Dermis blood vessel endothelial cell (primary cell): ENCODE measurements at places on chromosomes 5 and 9.

DNA sequence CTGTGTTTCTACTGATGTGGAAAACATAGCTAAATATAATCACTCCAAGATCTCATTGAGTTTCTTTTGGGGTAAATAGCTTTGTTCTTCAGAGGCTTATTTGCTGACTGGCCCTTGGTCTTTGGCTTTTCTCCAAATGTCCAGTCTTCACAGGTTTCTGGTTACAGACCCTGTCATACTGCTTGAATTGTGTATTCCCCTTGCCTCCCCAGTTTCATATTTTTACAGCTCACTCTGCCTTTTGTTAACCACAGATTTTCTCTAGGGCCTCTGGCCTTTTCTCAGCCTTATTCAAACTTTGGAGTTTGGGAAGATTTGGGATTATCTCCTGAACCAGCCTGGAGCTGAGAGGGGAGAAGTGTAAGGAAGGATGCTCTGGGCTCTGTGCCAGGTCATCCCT, 23.9 kb downstream of the ISOC1 start:
- no peak for DNase-seq

GRCh38 chr5:25754895-25755294, 1110.1 kb upstream of the CDH10 start:
- no peak for DNase-seq

- peak; percentile 31 for DNase-seq
Measured at GRCh38 chr5:144072518-144072927, 97.9 kb downstream of the YIPF5 start.

DNA sequence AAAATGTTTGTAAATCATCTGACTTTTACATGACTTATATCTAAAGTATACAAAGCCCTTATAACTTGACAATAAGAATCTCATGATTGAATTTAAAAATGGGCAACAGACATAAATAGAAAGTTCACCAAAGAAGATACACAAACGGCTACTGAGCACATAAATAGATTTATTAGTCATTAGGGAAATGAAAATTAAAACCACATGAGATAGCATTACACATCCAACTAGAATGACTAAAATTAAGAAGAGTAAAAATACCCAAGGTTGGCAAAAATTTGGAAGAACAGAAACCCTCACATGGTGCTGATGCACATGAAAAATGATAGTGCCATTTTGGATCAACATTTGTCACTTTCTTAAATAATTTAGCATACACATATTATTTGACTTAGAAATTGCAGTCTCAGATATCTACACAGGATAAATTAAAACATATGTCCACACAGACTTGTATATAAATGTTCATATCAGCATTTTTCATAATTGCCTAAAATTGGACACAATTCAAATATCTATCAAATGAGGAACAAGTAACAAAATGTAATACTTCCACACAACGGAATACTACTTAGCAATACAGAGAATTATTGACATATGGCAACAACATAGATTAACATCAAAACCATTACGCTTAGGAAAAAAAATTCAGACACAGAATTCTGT, 359.1 kb upstream of the DAB2 start:
- no peak for DNase-seq

DNA sequence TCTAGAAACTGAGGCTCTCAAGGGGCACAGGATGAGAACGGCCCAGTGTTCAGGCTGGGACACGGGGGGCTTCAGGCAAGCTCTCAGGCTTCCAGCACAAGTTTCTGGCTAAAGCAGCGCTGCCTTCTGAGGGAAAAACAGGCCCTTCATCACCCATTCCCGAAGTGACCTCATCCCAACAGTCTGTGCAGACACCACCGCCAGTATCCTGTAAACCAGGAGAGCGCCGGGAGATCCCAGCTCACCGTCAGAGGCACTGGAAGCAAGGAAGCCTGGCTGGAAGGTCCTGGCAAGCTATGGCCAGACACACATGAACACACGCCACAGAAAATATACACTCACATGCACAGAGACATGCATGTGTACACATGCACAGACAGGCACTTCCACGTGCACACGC, 8.8 kb downstream of the SLC12A7 start:
- peak; percentile 10 for DNase-seq

- DNase-seq, result no peak
Measured at GRCh38 chr5:131375351-131375750, 111.5 kb downstream of the CDC42SE2 start.

DNA sequence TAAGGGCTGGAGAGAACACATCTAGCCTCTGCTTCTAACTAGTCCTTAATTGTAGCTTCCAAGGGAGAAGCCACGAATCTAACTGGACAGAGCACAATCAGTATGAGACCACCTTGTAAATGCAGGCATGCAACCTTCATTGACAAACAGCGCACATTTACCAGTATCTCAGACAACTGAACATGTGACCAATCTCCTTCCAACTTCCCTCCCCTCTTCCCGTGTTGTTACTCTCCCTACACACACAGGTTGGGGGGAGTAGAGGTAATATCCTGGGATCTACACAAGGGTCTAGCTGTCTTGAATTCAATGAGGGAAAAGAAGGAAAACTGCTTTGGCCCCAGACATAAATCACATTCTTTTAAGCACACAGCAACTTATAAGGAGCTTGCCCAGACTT, 77.6 kb downstream of the LIFR start:
- no peak for DNase-seq

GRCh38 chr5:1930880-1931603, 48.3 kb upstream of the IRX4 start:
- DNase-seq, result no peak

DNA sequence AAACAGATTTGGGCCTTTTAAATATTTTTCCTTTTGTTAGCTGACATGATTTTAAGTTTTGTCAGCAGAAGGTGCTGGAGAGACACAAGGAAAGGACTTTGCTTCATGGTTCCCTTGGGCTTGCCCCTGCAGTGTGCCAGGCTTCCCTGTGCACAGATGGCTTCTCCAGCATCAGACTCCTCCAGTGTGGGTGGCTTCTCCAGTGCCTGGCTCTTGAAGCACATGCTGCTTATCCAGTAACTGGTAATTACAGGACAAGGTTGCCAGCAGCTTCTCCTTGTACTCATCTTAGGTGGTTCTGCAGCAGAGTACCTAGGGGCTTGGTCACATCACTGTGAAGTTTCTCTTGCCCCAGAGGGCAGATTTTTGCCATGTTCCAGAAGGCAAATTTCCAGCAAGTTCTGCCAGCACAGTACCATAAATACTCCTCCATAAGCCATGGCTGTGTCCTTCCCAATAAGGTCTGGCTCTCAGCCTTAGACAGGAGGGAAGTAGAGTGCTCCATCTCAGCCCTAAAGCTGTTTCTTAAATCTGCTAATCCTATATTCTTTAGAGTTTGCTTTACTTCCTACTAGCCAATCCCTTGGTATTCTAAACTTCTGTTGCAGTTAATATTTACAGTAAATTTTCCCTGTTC, 62.4 kb downstream of the PJA2 start:
- no peak for DNase-seq

DNA sequence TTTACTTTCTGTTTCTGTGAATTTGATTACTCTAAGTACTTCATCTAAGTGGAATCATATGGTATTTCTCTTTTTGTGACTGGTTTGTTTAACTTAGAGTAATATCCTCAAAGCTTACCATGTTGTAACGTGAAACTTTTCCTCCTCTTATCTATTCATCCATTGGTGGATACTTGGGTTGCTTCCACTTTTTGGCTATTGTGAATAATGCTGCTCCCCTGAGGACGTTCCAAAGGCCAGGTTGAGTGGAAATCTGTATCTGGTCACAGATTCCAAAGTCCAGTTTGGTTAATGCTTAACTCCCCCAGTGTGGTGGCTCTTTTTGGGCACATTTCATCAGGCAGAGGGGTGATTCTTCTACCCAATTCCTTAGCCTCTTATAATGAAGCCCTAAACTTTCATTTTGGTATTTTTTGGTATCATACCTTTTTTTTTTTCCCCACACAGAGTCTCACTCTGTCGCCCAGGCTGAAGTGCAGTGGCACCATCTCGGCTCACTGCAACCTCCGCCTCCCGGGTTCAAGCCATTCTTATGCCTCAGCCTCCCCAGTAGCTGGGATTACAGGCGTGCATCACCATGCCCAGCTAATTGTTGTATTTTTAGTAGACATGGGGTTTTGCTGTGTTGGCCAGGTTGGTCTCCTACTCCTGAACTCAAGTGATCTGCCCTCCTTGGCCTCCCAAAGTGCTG, 65.4 kb downstream of the CMYA5 start:
- no peak for DNase-seq

DNA sequence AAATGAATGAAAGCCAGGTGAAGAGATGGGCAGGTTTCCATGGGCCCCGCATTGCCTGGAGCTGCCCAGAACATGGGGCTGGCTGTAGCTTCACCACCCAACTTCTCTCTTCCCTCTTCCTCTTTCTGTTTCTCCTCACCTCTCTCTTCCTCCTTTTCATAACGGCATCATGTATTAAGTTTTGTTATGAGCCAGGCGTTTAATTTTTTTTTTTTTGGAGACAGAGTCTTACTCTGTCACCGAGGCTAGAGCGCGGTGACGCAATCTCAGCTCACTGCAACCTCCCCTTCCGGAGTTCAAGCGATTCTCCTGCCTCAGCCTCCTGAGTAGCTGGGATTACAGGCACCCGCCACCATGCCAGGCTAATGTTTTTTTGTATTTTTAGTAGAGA, 13.0 kb upstream of the SPINK4 start:
- no peak for DNase-seq

GRCh38 chr9:133428617-133429101, 6.5 kb downstream of the ADAMTS13 start:
- no peak for DNase-seq

DNA sequence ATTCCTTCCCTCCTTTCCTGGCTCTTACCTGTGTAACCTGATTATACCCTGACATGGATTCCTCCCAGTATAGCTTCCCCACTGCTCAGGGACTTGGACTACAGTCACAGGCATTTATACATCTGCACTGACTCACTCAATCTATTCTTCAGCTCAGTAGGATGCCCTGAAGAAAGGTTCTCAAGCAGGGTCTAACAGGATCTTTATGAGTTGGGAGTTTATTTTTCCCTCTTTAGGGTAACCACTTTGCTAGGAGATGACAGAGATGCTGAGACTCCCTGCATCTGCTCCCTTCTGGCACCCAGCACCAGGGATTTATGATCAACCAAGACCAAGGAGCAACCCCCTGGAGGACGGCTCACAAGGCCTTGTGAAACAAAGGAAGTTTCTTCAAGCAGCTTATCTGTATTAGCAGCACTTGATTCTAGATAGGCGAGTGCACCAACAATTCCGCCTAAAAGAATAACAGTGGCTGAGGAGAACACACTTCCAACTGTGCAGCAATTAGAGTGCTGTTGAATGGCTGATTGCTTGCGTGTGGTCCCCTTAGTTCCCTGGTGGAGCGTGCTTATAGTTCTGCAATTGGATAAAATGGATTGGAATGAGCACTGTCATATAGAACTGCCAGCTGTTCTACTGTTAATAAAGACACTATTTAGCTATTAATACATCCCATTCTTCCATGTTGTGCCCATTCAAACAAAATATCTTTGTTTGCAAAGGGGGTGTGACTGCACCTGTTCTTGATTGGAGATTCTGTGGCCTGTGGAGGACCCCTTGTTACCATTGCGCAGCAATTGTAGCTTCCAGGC, 482.6 kb downstream of the ZNF608 start:
- no peak for DNase-seq

DNA sequence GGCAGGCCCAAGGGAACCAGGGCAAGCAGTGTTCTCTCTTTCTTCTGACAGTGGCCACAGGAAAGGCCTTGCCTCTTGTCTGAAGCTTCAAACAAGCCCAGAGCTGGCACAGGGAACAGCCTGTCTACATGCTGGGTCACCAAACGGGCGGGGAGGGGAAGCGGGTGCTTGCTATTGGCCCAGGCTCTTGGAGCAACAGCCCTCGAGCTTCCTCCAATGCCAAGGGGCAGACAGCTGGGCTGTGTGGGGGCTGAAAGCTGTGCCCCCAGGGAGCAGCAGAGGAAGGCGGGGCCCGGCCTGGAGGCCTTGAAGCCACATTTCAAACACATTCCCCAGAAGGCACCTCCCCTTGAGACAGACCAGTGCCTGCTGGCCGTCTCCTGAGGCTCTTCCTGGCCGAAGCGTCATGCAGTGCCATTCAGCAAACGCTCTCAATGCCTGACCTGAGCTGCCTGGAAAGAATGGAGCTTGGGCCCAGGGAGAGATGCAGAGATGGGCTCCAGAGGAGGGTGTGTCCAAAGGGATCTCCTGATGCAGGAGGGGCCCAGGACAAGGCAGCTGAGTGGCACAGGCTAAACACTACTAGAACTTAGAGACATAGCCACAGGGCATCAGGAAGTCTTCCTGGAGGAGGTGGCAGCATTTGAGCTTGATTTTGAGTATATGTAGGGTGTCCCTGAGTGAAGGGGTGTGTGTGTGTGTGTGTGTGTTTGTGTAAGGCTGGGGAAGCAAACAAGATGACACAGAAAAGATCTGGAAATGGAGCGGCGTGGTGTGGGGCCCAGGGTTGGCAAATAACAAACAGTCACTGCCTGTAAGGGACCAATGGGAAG, 2.5 kb downstream of the FIBCD1 start:
- peak; percentile 28 for DNase-seq

- no peak for DNase-seq
Measured at GRCh38 chr9:114486205-114486963, 18.9 kb downstream of the WHRN start.

GRCh38 chr9:22416692-22417060, 29.9 kb upstream of the DMRTA1 start:
- DNase-seq, result no peak

- DNase-seq, result no peak
Measured at GRCh38 chr9:24041160-24041690, 215.2 kb upstream of the ELAVL2 start.

DNA sequence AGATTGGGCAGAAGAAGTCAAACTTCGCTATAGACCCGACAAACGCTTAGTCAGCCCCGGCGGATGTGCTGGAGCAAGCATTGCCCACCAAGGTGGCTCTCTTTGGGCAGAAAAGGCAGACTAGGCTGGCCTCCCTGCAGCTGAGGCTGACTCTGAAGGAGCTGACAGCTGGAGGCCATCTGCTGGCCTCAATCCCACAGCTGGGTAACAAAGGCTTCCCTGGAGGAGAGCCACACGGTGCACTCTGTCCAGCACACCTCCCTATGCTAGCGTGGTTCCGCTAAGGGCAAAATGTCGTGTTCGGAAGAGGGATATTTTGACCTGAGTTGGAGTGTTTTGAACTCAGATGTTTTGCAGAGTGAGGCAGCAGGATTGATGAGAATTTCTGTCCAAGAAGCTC, 103.5 kb upstream of the PTCH1 start:
- no peak for DNase-seq

GRCh38 chr9:108631496-108632285, 224.1 kb downstream of the ACTL7B start:
- no peak for DNase-seq
